Kasumi-1 (cell line): ENCODE measurements at places on chromosomes 1 and 21.

- DNase-seq: peak; percentile 52
Measured at GRCh38 chr1:67735806-67736627, 51.0 kb downstream of the GADD45A start.

GRCh38 chr1:117093870-117094621 is 27.5 kb downstream of the TRIM45 start:
- DNase-seq: peak; percentile 66

- no peak for DNase-seq
Measured at GRCh38 chr1:184906761-184907160, 67.5 kb downstream of the NIBAN1 start.

GRCh38 chr1:243842978-243843511 is 7.0 kb downstream of the AKT3 start:
- no peak for DNase-seq

- DNase-seq: peak; percentile 5
Measured at GRCh38 chr1:198641966-198642668, 3.3 kb downstream of the PTPRC start.

GRCh38 chr1:94544706-94545490 is 3.3 kb upstream of the F3 start:
- DNase-seq: no peak

GRCh38 chr21:44815225-44815624 is 2.6 kb downstream of the SUMO3 start:
- DNase-seq: no peak

DNA sequence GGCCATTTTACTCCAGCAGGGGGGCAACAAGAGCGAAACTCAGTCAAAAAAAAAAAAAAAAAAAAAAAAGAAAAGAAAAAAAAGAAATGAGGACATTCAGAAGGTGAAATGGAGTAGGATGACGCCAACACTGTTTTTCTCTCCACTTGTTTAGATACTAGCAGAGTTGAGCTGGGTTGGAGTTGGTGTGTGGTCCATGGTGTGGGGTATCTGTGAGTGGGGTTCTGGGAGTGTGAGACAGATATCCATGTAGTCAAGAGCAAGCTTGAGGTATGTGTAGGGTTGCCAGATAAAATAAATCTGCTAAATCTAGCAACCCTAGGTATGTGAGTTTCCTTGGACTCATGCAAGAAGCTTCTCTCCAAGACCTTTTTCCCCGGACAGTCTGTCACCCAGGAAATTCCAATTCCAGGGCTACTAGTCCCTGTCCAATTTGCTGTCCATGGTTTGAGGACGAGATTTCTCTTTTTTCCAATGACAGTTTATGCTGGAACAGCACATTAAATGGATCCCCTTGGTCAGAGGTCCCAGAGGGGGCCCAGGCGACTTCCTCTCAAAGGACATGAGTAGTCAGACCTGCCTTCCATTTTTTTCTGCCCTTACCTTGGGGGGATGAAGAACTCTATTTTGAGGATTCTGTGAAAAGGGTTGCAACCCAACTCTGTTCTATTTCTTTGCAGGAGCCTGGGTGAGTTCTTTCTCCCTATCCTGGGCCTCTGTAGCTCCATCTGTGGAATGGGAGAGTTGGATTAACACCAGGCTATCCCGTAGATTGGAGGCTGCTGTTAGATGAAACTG is 2.1 kb upstream of the FOXD2 start:
- DNase-seq: no peak

DNA sequence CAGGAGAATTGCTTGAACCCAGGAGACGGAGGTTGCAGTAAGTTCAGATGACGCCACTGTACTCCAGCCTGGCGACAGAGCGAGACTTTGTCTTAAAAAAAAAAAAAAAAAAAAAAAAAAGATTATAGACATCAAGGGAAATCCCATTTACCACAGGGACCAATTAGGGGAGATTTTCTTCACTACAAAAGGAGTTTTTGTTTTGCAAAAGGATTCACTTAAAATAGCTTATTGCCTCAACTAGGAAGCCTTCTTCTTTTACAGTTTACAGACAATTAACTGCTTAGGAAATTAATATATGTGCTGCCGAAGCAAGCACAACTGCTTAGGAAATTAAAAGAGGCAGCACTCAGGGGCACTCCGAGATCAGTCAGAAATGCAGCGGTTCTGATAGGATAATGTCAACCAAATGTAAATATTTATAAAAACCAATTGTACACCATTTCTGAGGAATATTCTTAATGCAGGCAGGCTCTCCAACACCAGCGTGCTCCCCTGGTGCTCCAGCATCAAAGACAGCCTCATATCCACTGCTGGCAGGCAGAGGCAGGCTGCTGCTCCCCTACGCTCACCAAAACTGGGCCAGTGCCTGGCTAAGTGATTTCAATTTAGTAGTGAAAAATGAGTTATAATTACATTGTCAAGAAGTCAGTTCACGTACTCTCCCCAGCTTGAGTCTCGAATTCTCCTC is 107.9 kb upstream of the RAB4A start:
- DNase-seq: no peak

GRCh38 chr21:41506611-41507520 is 1.1 kb downstream of the TMPRSS2 start:
- no peak for DNase-seq

GRCh38 chr1:10980841-10981727 is 31.4 kb upstream of the TARDBP start:
- no peak for DNase-seq

DNA sequence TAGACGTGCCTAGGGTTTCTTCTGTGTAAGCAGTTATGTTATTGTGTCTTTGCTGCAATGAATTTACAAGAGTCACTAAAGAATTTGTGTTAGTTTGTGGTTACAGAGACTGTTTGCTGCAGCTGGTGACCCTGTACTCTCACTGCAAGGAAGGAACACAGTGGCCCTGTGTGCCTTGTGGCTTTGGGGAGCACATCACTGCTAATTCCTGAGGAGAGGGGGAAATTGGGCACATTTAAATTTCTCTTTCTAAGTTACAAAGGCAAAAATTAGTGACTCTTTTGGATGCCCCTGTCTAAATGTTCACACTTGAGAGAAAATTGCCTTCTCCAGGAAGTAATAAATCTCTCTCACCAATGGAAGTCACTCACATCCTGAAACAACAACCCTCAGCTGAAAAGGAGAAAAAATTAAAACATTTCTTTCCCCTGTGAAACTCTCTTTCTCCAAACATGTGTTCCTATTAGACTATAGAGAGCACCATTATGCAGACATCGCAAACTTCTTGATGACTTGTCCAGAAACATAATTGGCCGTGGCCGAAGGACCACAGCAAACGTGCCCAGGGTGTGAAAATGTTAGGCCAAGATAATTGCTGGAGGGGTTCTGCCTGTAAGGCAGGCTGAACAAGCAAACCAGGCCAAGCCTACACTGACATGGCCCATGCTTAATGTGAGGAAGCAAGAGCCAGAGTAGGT is 32.3 kb upstream of the SPAG17 start:
- no peak for DNase-seq
